Epithelial cell of proximal tubule (primary cell): ENCODE measurements at places on chromosomes 5 and 9.

GRCh38 chr9:135997090-135998015 lies 36.2 kb upstream of the UBAC1 start:
- DNase-seq, result no peak

- DNase-seq, result no peak
These were observed 4.1 kb downstream of the CCDC127 start for GRCh38 chr5:213803-214395.

GRCh38 chr5:8954801-8955200 lies 591.1 kb downstream of the SEMA5A start:
- DNase-seq, result no peak

DNA sequence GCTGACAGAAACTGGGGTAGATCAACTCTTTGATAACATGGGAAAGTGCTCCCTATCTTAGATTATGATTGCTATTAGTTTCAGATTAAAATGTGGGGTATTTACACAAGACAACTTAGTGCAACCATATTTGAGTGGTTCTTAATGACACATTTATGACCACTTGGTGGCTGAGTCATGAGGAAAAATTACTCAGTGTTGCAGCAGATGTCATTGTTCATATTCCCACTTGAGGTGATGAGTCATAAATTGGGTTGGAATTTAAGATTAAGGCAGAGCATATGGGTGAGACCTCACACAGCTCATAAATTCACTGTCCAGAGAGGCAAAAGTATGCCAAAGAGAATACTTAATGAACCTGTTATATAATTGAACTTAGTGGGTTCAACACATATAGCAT lies 408.3 kb downstream of the DMRT2 start:
- peak; percentile 16 for DNase-seq

- DNase-seq, result no peak
These were observed 17.3 kb upstream of the ZNF622 start for GRCh38 chr5:16482891-16483290.

DNA sequence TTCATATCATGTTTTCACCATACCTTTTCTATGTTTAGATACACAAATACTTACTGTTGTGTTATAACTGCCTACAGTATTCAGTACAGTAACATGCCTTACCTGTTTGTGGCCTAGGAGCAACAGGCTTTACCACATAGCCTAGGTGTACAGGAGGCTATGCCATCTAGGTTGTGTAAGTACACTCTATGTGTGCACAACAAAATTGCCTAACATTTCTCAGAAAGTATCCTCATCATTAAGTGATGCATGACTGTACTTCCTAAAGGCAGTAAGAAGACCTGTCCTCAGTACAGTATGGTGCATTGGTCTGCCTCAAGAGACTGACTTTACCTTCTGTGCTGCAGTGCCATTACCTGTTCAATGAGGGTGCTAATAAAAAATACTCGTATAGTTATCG lies 7.9 kb downstream of the TXN start:
- DNase-seq, result no peak

GRCh38 chr9:92642041-92642451 lies 27.9 kb downstream of the IPPK start:
- DNase-seq, result no peak

DNA sequence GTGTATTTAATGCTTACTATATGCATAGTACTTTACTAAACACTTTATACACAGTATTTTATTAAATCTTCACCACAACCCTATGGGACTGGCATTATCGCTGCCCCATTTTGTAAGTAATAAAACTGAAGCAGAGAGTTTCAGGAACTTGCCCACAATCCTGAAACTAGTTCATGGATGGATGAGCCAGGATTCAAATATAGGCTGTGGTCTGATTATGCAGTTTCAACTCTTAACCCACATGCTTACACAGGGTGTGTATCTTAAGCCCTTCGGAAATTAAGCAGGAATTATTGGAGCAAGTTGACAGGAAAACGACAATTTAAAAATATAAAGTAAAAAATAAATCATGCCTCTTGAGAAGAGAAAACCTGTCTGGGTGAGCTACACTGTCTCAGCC lies 109.0 kb downstream of the ATP10B start:
- no peak for DNase-seq

GRCh38 chr5:134275822-134276221 lies 49.9 kb upstream of the PPP2CA start:
- DNase-seq, result no peak

DNA sequence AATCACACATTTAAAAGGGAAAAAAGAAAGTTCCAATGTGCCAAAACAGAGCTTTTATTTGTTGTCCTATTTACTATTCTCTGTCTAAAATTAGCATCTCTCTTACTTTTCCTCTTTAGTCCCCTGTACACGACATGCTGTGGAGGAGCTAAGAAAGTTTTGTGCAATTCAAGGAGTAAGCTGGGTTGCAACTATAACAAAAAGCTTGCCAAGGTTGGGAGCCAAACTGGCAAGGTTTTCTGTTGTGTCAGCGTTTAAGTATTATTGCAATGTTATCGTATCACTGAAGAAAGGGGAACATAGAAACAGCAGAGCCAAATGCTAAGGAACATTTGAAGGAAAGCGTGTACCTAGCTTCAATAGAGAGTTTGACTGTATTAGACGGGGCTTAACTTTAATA lies 680.8 kb downstream of the CETN3 start:
- DNase-seq, result no peak

- DNase-seq, result no peak
These were observed 9.8 kb downstream of the KIF12 start for GRCh38 chr9:114089206-114089840.

DNA sequence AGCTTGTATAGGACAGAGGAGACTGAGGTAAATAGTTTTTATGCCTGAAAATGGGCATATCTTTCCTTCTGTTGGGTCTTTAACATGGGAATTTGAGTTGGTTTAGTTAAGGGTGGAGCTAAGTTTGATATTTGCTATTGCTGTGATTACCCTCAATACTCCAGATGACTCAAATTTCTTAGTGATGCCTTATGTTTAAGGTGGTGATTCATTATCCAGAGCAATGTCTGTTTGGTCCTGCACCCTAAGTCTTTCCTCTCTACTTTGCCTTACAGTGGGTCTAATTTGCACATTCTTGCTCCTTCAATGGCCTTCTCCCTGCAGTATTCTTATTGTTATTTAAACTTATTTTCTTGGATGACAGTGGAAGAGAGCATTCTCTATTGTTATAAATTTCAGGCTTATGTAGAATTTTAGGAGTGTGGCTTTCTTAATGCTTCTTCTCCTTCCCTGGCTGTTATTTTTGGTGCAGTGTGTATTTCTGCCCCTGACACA lies 312.9 kb upstream of the RPS23 start:
- no peak for DNase-seq

DNA sequence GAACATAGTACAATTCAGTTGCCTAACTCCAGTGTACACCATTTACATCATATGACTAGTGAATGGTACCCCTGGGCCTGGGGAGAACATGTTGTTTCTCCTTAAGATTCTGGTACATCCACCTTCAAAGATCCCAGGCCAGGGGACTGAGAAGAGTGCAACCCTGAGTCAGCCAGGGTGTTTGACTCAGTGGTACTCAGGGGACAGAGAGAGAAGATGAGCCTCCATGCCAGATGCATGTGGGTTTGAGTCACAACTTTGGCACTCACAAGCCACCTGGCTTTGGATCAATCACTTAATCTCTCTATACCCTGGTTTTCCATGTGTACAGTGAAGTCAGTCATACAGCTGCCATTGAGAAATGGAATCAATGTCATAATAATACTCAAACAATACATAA lies 53.7 kb downstream of the MAP1B start:
- DNase-seq, result no peak

DNA sequence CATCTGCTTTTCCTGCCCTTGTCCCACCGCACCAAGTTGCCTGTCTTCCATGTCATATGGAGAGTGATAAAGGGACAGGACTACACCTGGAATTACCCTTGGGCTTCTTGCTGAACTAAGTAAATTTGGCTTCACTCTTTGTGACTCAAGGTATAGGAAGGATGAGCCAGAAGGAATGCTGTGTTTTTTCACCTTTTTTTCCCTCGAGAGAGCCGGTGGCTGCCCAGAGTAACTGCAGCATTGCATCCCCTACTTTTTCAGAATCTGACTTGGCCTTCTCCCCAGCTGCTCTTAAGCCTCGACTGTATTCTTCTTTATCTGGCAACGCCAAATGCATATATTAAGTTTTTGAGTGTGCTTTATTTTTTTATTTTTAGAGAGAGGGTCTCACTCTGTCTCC lies 38.4 kb downstream of the RCL1 start:
- DNase-seq, result no peak

DNA sequence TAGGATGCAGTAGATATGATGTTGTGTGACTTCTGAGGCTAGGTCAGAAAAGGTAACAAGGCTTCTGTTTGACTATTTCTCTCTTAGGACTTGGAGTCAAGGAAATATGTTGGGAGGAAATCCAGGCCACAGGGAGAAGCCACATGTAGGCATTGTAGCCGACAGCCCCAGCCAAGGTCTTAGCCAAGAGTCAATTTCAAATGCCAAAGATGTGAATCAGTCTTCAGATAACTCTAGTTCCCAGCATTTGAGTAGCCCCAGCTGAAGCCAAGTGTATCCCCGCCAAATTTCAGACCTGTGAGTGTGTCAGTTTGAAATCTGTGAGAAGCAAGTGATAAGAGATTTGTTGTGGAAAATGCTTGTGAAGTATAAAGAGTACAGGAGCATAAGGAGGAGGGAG lies 38.1 kb upstream of the ISL1 start:
- DNase-seq, result no peak

GRCh38 chr5:138459311-138459933 lies 5.9 kb upstream of the EGR1 start:
- DNase-seq, result no peak

DNA sequence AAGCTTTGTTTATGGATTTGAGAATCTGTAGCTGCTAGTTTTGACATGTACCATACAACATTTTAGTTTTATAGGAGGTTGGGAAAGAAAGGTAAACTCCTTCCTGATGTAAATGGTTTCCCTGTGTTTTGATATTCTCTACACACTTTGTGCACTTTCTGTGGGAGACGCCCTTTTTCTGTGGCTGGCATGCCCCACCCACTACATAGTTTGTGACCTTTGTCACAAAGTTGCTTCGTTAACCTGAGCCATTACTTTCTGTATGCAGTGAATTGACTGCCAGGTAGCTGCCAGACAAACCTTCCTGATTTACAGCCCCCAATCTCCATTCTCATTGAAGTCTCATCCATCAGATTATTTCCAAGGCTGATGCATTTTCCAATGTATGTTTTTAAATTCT lies 90.6 kb downstream of the NLN start:
- no peak for DNase-seq
